ENCODE measurements at places on chromosomes 13 and 19. TPM values are rescaled to one million over a fixed set of nuclear protein-coding genes. Genes with fewer than 3 reads are reported as not detected.

DNA sequence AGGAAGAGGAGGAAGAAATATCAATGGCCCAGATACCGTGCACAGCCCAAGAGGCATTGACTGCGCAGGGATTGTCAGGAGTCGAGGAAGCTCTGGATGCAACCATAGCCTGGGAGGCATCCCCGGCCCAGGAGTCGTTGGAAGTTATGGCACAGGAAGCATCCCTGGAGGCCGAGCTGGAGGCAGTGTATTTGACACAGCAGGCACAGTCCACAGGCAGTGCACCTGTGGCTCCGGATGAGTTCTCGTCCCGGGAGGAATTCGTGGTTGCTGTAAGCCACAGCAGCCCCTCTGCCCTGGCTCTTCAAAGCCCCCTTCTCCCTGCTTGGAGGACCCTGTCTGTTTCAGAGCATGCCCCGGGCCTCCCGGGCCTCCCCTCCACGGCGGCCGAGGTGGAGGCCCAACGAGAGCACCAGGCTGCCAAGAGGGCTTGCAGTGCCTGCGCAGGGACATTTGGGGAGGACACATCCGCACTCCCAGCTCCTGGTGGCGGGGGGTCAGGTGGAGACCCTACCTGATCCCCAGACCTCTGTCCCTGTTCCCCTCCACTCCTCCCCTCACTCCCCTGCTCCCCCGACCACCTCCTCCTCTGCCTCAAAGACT lies 36.0 kb downstream of the KEAP1 start:
- H3K4me3 ChIP-seq, result no peak overlapping the region
- H3K4me1 ChIP-seq, result no peaks in the 10 kb centered on the region
- H3K36me3 ChIP-seq, result peaks cover 32% of the 10 kb centered on the region
- H3K27me3 ChIP-seq, result no peaks in the 10 kb centered on the region

Gene SYT3
- not detected for total RNA-seq

- H3K27ac ChIP-seq, result peak overlapping the region; percentile 99
- peaks cover 49% of the 10 kb centered on the region for H3K36me3 ChIP-seq
Observed at GRCh38 chr19:16566161-16566560, 6.1 kb downstream of the SLC35E1 start.

- peak overlapping the region; percentile 92 for H3K4me3 ChIP-seq
- no peaks in the 10 kb centered on the region for H3K27me3 ChIP-seq
- peaks cover 34% of the 10 kb centered on the region for H3K36me3 ChIP-seq
Observed at GRCh38 chr19:53102206-53102755, 941 bp downstream of the ZNF160 start.

GRCh38 chr13:21075011-21075378 lies 13.6 kb upstream of the LATS2 start:
- H3K27me3 ChIP-seq, result peaks cover 9% of the 10 kb centered on the region
- peak overlapping the region; percentile 56 for H3K27ac ChIP-seq
- peak; percentile 26 for DNase-seq
- H3K4me1 ChIP-seq, result peaks cover 14% of the 10 kb centered on the region

DNA sequence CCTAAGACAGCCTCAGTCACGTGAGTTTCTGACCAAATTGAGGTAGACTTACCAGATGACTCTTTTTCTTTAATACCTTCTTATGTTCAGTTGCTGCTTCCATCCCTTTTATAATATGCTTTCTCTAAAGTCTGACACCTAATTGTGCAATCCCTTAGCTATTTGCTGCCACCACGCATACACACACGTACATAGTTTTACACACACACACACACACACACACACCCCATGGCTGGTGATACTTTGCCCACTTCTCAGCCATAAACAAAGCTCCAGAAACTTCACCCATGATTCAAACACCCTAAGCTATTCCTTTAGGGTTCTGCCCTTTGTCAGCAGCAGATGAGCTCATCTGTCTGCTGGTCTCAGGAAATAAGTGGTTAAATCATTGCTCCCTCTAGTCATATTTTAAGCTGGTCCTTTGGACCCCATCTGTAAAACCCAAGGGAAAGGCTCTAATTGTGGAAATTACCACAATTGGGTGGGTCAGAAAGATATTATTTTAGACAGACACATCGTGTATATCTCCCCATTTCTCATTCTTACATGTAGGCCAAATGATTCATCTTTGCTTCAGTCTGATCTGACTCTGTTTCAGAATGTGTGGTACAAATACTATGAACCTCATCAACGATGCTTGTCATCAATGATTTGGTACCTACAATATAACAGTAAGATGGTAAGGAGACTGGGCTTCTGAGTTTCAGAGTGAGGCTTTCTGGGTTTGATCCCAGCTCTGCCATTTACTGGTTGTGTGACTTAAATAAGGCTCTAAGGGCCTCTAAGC lies 69.2 kb downstream of the NALCN start:
- H3K4me3 ChIP-seq, result no peak overlapping the region
- H3K27ac ChIP-seq, result no peak overlapping the region
- no peaks in the 10 kb centered on the region for H3K36me3 ChIP-seq
- H3K27me3 ChIP-seq, result no peaks in the 10 kb centered on the region
- DNase-seq, result no peak

DNA sequence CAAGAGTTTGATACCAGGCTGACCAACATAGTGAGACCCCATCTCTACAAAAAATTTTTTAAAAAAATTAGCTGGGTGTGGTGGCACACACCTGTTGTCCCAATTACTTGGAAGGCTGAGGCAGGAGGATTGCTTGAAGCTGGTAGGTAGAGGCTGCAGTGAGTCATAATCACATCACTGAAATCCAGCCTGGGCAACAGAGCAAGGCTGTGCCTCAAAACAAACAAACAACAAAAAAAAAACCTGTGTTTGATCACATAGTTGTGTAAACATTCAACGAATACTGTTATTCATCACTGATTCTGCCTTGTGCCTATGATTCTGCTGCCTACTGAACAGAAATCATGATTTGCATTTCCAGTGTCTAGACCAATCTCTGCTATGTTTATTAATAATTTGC lies 134.0 kb downstream of the TBC1D4 start:
- no peaks in the 10 kb centered on the region for H3K27me3 ChIP-seq
- no peak overlapping the region for H3K4me3 ChIP-seq
- H3K27ac ChIP-seq, result no peak overlapping the region
- peaks cover 8% of the 10 kb centered on the region for H3K4me1 ChIP-seq
- no peak for DNase-seq

DNA sequence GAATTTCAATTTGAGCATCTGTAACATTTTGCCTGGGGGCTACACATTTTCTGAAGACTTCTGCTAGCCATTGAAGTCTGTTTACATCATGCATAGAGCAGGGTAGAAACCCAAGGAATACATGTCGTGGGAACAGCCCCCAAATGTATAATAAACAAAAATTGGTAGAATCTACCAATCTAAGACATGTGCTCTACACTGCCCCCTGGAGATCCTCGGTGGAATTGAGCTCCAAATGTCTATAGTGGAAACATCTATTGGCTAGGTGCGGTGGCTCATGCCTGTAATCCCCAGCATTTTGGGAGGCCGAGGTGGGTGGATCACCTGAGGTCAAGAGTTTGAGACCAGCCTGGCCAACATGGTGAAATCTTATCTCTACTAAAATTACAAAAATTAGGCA lies 57.3 kb downstream of the MBD3L2B start:
- H3K27ac ChIP-seq, result no peak overlapping the region
- H3K27me3 ChIP-seq, result peaks cover 6% of the 10 kb centered on the region
- peak; percentile 6 for DNase-seq
- no peaks in the 10 kb centered on the region for H3K4me1 ChIP-seq
- no peak overlapping the region for H3K4me3 ChIP-seq
- H3K36me3 ChIP-seq, result no peaks in the 10 kb centered on the region

Gene FLT3
- total RNA-seq, result not detected

- no peak overlapping the region for H3K27ac ChIP-seq
- peaks cover 18% of the 10 kb centered on the region for H3K27me3 ChIP-seq
- peaks cover 19% of the 10 kb centered on the region for H3K4me1 ChIP-seq
- no peak for DNase-seq
Observed at GRCh38 chr13:20713014-20713376, 9.5 kb downstream of the IL17D start.

Data from activated T-helper 1 cell treated with anti-CD3 and anti-CD28 coated beads, Interleukin-12 subunit alpha, Interleukin-12 subunit beta, Interleukin-2, Interleukin-4 antibody, amounts not matched to agents 30 ng/mL and 10 ng/mL and 1 ng/mL, durations not matched to agents 14 hours and 24 hours and 36 hours (primary cell).